ENCODE measurements at places on chromosomes 1 and 21.

DNA sequence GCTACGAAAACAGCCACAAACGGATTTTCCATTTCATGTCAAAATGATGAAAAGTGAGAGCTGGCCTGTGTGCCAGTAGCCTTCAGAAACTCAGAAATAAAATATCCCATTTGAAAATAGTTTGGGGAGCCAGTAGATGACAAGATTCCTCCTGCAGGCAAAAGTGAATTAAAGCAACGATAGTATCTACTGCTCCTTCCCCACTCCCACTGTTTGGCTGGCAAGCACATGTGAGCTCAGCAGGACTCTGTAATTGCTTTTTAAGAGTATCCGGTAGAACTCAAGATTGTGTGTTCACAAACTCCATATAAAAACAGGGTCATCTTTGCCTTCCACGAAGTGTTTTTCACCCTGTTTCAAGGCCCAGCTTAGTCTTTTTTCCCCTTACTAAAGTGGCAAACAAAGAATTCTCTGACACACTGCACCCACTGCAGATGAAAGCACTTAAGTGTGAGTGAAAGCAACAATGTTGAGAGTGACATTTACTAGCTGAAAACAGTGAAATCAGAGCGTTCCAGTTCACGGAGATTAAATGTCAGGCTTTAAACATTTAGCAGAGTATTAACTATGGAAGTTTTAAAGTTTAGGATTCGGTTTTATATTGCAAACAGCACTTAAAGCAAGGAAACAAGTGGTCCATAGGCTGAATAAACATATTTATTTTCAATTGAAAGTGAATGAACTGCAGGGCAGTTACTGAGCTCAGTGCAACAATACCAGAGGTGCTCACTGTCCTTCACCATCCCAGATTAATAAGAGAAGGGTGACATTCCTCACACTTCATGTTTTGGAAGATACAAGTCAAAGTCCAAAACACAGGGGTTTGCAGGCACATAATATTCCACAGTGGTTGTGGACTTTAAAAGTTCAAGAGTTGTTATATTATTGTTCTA, 70.0 kb downstream of the ALG14 start:
- no peak for DNase-seq

GRCh38 chr1:109454497-109455133, 11.7 kb upstream of the SYPL2 start:
- DNase-seq, result no peak

DNA sequence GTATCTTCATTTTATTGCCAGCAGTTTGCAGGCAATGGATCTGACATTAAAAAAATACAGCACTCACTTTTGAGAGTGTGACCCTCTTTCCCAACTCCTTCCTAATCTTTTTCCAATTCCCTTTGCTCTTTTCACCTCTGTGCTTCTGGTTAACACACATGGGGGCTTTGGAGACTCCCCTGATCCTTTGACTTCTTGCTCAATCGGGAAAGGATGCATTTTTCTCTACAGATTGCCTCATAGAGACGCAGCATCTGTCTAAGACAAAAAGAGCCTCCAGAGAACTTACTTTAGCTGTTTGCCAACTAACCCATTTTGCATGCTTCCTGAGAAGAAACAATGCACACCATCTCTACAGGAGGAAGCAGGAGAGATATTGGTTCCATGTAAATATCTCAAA, 378.3 kb downstream of the PBX1 start:
- DNase-seq, result no peak

DNA sequence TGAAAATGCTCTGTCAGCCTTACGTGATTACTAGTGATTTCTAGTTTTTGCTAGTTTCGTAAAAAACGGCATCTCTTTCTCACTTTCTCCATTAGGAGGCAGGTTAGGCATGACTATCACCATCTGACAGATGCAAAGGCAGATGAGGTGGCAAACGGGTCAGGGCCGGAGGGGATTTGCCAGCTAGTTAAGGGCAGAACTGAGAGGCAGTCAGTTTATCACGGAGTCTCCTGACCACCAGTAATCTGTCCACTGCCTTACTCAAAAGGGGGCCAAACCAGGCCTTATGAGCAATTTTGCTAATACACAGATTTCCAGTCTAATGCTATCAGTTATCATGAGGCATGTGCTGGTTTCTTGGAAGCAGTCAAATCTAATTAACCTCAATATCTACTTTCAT, 159.3 kb downstream of the TSEN15 start:
- DNase-seq, result no peak

DNA sequence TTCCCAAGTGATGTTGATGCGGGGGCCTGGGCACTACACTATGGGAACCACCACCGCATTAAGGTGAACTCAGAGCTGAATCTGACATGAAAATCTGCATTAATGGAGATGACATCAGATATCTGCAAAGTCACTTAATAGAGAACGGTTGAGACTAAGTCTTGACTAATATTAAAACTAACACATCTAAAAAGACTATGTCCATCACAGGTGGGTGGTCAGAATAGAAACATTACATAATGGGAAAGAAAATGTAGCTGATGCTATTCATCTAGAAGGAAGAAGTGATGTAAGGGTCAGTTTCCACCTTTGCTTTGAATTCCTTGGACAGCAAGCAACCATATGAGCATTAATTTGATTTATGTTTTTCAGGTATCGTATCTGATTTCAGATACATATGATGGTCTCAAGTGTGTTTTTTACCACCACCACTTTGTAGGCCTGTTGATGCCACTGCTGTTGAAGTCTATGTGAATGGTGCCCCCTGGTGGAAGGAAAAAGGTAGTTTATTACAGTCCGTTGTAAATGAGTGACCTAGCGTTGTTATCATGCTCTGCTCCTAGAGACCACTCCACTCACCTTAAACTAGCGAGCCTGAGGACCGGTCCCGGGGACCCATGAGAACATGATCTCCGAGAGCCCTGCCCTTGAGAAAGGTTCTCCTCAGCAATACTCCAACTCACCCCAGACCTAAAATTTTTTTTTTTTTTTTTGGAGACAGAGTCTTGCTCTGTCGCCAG, 73.5 kb downstream of the BACH1 start:
- peak; percentile 58 for DNase-seq

- DNase-seq, result no peak
These were observed 117.8 kb downstream of the GLIS1 start for GRCh38 chr1:53621144-53621543.

DNA sequence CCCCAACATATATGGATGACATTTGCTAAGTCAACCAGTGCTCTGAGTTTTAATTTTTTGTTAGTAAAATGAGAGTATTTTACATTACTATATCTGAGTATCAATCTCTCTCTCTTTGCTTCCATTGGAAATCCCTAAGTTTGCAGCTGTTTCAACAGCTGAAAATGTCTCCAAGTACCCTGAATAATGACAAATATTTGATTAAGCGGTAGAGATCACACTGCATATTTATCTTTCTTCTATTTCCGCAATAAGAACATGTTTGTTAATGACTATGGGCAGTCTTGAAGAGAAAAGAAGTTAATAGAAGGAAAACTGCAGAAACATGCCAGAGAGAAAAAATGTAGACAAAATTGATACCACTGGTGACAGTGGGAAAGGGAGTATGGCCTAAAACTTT, 1117.5 kb downstream of the NCAM2 start:
- DNase-seq, result no peak

DNA sequence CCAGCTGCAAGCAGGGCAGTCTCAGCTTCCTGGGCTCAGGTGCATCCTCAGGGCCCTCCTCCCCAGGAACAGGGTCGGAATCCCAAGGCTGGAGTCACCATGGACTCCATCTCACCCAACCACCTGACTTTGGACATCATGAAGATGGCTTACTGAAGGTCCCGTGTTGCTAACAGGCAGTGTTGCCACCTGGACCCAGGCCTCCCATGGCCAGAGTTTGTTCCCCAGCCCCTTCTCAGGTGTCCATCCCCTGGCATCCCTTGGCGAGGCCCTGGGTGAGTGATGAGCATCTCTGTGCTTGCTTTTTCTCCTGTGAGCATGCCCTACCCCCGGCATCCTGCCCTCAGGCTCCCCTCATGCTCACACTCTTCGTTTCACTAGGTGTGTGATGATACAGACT, 101.7 kb upstream of the EDN2 start:
- no peak for DNase-seq

DNA sequence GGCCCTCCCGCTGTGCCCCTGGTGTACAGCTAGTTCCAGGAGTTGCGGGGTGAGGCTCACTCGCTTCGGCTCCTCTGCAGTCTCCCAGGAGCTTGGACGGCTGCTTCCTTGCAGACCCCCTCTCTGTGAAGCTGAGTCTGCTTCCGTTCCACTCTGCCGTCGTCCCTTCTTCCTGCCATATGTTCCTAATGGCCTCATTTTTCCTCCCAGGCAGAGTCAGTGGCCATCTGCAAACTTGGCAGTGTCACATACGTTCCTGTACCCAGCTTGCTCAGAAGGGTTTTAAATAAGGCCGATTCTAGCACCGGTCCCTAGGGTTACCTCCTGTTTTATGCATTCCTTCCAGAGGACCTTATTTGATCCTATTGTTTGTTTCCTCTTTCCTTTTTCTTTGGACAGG, 21.3 kb downstream of the ACTL8 start:
- no peak for DNase-seq

- peak; percentile 16 for DNase-seq
These were observed 12.8 kb downstream of the RGL1 start for GRCh38 chr1:183817576-183818288.

DNA sequence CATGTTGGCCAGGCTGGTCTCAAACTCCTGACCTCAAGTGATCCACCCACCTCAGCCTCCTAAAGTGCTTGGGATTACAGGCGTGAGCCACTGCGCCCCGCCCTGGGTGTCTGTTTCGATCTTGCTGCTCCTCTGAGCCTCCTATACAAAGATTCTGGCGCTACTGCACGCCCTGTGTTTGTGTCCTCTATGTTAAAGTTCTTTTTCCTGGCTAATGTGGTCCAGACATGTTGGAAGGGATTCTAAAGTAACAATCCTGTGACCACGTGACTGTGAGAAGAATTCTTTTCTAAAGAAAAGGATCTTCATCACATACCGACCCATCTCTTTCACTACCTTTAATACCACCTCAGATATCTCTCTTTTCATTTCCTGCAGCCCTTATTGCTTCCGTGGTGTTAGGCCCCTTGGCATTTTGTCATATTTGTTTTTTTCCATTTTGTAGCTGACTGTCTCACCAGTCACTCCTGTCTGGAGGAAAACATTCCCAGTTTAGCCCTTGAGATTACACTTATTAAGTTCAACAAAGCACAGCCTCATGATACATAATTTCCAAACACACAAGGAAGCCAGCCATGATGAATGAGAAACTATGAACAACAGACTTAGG, 27.2 kb upstream of the ENO1 start:
- no peak for DNase-seq

GRCh38 chr1:185823467-185823866, 89.3 kb downstream of the HMCN1 start:
- DNase-seq, result no peak

DNA sequence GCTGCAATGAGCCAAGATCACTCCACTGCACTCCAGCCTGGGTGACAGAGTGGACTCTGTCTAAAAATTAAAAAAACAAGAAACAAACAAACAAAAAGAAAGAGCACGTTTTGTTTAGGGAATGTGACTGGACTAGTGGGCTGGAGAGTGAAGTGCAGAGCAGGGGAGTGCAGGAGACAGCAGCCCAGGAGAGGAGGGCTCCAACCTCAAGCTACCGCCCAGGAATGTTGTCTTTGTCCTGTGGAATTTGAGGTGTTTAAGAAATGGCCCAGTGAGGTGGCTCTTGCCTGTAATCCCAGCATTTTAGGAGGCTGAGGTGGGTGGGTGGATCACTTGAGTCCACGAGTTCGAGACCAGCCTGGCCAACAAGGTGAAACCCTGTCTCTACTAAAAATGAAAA, 42.4 kb upstream of the MTF2 start:
- no peak for DNase-seq

DNA sequence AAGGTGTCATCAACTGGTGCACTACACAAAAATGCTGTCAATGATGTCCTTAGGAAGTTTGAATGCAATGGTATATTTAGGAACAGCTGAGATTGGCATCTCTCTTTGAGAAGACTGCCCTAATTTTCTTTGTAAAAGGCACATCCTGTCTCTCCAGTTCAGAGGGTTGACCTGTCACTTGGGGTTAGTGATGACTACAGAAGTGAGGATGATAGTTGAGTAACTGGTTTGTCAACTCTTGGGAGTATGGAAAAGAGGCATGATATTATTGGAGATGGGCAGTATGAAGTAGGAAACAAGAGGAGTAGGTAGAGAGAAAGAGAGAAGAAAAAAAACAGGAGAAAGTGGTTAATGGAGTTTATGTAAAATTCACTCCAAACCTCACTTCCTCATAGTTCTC, 40.4 kb upstream of the PIGC start:
- DNase-seq, result no peak

GRCh38 chr1:168572633-168573032, 3.8 kb upstream of the XCL1 start:
- DNase-seq, result no peak

GRCh38 chr1:32881871-32882850, 4.1 kb upstream of the HPCA start:
- DNase-seq, result peak; percentile 39

DNA sequence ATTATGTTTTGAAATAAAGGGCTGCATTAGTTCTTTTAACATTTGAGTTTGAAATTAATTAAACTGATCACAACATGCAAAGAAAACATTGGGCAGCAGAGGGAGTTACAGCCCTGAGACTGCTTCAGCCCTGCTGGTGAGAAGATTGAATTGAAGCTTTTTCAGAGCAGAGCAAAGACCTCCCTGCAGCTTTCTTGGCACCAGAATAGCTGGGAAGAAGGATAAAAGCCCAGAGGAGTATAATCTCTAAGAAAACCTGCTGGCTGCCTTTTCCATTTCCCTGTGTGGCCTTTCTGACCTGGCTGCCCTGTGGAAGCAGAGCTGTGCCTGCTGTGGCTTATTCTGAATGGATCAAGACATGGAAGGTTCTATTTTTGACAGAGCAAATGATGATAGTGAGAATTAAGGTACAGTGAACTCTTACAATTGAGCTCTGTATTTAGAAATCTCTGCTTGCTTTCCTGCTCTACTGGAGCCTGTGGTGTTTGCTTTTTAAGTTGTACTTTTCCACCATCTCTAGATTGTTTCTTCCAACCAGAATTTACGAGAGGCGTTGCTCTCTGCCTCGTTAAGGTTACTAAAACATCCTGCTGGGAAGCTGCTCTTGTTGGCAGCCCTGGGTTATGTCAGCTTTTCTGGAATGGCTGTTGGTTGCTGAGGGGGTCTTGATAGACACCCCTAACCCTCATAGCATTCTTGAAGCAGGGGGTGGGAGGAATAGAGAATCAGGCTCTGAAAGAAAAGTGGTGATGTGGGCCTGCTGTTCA, 9.9 kb downstream of the SNRPE start:
- DNase-seq, result no peak

GRCh38 chr1:46026531-46026930, 105.9 kb downstream of the PIK3R3 start:
- DNase-seq, result no peak
